ENCODE measurements at places on chromosomes 12 and 14.

DNA sequence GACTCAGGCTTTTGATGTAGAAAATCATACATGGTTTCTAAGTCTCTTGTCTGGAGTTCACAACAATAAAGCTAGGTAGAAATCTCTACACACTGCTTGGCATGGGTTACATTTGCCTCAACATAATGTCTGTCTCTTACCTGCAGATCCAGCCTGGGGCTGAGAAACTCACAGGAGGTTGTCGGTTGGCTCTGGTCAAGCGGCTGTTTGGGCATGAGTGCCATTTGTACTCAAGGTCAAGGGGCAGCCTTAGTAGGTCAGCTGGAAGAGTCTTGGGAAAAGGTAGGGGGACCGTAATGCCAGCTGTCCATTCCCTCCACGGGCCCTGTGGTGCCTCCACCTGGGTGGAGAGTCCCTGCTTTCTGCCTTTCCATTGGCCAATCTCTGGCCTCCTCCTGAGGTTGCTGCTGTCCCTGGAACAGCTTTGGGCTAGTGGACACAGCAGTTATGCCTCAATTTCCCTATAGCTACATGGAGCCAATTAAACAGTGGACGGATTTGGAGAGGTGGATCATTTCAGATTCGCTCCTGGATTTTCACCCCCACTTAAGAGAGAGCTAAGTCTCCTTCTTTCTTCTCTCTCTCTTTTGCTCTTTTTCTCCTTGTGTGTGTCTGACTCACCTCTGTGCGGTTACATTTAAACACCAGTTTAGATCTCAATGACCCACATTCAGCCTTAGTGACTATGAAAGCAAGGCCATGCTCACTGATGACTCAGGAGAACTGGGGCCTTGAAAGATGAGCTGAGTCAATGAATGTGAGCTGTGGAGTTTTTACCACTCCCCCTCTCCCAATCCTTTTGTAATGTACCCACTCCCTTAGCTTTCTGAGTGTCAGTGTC, 132.8 kb upstream of the HIF1A start:
- DNase-seq = no peak

DNA sequence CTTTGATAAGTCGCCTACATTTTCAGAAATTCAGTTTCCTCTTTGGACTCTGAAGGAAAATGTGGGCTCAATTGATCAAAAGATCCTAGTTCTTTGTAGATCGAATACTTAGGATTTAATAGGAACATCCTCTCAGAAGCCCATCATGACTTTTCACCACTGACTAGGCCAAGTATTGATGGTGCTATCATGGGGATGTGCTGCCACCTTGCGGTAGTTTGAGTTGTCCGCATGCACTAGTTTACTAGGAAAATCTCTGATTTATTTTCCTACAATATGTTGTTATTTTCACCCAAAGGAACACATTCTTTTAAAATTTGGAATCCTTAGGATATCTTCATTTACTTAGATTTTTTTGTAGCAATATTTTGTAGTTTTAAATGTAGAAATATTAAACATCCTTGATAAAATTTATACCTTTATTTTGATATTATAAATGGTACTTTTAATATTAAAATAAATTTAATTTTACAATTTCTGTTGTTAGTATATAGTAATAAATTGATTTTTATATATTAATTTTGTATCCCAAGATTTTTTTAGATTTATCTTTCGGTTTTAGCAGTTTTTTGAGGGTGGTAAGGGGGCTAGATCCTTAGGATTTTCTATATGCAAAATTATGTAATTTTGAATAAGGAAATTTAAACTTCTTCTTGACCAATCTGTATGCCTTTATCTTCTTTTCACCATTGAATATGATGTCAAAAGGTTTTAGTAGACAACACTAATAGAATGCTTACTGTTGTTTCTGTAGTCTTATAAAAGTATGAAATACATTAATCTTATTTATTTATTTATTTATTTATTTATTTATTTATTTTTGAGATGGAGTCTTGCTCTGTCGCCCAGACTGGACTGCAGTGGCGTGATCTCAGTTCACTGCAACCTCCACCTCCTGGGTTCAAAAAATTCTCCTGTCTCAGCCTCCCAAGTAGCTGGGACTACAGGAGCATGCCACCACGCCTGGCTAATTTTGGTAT, 52.9 kb upstream of the OR9K2 start:
- peak; percentile 72 for DNase-seq

- no peak for DNase-seq
Measured at GRCh38 chr14:77457115-77457521, 283 bp downstream of the VIPAS39 start.

DNA sequence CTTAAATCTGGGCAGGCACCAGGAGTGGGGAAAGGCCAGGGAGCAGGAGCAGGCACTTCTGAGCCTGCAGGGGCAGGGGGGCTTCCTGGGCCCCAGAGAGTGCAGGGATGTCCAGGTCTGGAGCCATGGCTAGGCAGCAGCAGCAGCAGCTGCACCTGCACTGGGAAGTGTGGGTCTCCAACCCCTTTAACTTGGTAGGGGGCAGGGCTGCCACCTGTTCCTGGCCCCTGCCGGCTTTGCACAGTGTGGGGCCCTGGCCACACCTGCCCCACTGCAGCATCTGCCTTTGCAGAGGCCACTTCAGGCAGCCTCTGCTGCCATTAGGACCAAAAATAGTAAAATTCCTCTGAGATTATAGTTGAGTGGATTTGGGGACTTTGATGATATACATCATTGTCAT, 138.5 kb downstream of the SLC16A7 start:
- no peak for DNase-seq

DNA sequence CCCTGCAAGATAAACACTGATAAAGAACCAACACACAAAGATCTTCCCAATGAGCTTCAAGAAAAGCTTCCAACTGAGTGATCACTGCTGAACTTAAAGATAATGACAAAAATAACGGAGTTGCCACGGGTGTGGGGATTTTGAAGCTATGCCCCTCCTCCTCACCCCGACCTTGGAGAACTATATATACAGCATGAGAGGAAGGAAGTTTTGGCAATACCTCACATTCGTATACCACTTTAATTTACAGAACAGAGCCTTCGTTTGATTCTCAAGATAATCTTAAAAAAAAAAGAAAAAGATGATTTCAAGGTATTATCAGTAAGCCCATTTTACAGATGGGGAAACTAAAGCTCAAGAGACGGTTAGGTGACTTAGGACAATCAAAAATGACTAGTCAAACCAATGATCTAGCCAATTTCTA, 715 bp downstream of the NEK9 start:
- no peak for DNase-seq

DNA sequence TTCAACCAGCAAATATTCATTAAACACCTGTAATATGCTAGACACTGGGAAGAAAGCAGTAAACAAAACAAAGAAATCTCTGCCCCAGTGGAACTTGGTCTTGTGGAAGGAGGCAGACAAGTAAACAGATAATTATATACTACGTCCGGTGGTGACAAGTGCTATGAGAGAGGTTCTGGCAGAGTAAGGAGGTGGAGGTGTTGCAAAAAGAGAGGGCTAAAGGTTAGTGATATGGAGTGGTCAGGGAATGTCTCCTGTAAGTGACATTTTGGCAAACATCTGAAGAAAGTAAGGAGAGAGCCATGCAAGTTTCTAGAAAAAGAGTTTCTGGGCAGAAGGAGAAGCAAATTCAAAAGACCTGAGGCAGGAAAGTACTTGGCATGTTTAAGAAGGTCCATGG, 73.4 kb downstream of the RIC8B start:
- no peak for DNase-seq

GRCh38 chr12:27009881-27010301, 4.3 kb downstream of the TM7SF3 start:
- DNase-seq = no peak

GRCh38 chr12:31298922-31299321, 27.0 kb downstream of the SINHCAF start:
- DNase-seq = no peak

- DNase-seq = no peak
Measured at GRCh38 chr12:112188130-112188830, 62.9 kb downstream of the TRAFD1 start.

GRCh38 chr14:55190906-55191202, 531 bp downstream of the DLGAP5 start:
- DNase-seq = no peak

DNA sequence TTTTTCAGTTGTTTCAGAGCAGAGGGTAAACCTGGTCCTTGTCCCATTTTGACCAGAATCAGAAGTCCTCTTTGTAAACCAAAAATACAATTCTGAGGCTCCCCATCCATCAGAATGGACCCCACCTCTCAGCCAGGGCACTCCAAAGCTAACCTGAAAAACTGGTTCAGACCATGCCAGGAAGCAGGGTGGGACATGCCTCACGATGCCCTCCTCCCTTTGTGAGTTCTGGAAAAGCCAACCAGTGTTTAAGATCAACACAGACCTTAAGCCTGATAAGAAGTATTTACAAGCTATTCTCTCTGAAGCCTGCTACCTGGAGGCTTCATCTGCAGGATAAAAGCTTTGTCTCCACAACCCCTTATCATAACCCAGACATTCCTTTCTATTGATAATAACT, 35.4 kb downstream of the TNFAIP2 start:
- no peak for DNase-seq

GRCh38 chr14:105061428-105062047, 3.7 kb downstream of the GPR132 start:
- DNase-seq = no peak

DNA sequence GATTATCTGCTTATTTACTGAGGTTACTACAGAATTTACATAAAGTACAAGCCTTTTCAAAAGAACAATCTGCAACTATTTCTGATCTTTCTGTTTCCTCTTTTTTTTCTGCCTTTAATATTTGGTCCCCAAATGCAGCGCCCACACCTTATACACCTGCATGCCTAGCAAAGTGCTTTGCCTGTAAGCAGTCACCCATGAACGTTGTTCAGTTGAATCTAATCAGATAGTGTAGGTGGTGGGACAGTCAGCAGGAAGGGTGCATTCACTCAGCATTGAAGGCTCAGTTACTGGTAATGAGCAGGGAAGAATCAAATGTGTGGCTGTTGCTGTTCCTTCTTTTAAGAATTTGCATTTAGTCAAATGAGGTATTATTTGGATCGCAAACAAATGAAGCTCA, 108.4 kb downstream of the GPR135 start:
- no peak for DNase-seq

DNA sequence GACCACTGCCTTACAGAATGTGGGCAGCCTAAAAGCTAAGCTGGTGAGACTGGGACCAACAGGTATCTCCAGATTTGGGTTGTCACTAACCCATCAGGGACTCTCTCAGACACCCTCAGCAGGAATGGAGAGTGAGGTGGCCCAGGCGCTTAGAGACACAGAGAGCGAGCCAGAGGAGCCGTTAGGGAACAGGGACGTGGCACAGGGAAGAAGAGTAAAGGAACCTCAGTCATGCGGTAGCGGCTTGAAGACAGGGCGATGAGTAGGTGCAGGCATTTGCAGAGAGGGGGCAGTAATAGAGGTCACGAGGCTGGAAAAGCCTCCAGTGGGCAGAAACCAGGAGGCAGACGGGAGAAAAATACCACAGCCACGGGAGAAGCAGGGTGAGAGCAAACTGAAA, 158.0 kb upstream of the CCND2 start:
- no peak for DNase-seq

- DNase-seq = no peak
Measured at GRCh38 chr12:112850383-112850782, 56.4 kb upstream of the OAS1 start.

DNA sequence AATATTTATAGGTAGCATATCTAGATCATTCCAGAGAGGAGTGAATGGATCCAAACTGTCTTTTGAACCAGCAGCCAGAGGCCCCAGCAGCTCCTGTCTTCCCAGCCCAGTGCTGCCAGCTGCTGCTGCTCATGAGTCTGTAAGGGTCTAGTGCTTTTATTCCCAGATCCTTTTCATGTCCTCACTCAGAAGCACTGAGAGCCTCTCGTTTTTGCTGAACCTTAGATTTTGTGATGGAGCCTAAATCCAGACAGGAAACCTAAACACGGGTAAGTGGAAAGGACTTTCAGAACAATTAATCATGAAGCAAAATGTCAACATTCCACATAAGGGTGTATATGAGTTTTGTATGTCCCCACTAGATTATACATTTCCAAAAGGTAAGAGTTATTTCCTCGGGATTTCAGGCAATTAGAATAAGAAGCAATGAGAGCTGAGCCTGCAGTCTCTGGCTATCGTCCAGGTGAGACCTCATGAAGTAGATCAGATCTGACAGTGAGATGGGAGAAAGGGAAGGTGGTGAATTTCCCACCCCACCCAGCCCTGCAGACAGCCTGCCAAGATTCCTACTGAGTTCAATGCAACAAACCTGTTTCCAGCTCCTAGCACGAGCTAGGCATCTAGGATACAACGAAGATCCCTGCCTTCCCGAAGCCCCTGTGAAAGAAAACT, 84.4 kb downstream of the NINJ2 start:
- no peak for DNase-seq

DNA sequence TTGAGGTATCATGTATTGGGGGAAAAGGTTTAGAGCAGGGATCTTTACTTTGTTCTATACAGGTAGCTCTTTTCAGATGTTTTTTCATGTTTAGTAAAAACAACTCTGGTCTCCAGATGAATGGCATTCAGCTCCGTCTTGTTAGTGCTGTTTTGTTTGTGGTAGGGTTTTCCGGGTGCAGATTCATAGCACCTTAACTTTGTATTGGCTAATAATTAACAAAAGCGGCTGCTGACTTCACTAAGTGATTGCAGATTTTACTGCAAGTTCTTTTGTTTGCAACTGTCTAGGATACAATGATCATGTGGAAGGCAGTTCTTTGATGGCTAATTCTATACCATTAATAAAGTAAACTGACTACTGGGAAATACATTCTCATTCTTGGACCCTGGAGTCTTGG, 32.2 kb upstream of the BHLHE41 start:
- no peak for DNase-seq

DNA sequence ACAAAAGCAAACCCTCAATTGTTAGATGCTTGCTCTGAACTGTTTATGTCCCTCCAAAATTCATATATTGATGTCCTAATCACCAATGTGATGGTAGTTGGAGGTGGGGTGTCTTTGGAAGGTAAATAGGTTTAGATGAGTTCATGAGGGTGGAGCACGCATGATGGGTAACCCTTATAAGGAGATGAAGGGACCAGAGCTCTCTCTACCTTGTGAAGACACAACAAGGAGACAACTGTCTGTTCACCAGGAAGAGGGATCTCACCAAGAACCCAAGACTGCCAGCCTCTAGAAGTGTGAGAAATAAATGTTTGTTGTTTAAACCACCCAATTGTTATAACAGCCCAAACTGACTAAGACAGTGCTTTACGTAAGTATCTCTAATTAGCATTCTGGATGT, 27.0 kb downstream of the DHRS2 start:
- no peak for DNase-seq

DNA sequence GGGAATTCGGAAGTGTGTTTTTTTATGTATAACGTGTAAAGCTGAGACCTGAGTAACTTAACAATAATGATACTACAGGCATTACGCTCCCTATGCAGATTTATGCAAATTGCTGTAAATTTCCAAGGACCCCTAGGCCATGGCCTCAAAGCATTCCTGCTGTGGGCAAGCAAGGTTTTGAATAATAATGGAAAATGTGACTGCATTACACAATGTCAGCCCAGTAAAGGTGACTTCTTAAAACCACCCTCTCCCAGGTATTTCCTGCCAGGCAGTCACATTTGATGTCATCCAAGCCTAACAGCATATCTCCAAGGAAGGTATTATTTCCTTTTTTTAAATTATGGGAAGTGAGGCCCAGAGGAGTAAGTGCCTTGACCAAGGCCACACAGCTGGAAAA, 621.0 kb downstream of the BCL11B start:
- DNase-seq = no peak

GRCh38 chr12:90943255-90943654, 11.7 kb downstream of the CCER1 start:
- no peak for DNase-seq
